ENCODE measurements at places on chromosomes 1 and 21.
A peak's percentile ranks its signal among the peaks of the same experiment; 100 is the strongest.

DNA sequence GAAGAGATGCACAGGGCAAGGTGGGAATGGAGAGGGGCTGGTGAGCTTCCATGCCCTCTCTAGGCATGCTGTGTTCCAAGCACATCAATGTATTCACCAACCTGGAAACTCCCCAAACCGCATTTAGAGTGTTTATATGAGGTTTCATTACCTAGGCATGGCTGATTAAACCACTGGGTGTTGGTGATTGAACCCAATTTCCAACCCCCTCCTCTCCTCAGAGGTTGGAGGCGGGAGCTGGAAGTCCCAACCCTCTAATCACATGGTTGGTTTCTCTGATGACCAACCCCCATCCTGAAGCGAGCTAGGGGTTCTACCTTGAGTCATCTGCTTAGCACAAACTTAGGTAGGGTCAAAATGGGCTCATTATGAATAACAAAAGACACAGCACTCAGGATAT, 3.0 kb upstream of the PPIE start:
- no peak for DNase-seq

GRCh38 chr1:11407301-11407994, 71.5 kb upstream of the DISP3 start:
- DNase-seq: peak; percentile 3

DNA sequence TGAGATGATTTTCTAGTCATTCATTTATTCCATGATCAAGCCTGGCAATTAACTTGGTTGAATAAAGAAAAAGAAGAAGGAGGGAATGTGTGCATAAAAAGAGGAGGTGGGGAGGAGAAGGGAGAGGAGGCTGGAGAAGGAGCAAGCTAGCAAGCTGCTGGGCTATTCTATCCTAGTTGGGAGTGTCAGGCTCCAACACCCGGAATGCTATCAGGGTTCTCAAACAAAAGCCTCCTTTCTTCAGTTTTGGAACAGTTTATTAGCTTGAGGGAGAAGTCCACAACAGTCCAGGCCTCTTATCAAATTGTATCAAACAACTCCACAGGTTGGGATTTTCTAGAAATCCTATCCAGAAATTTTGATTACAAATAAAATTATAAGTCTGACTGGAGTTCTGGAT, 80.0 kb downstream of the BCAR3 start:
- no peak for DNase-seq

GRCh38 chr1:82395440-82395839, 594.7 kb downstream of the ADGRL2 start:
- DNase-seq: no peak

- DNase-seq: no peak
Observed at GRCh38 chr1:18440385-18441226, 40.1 kb upstream of the KLHDC7A start.

- DNase-seq: peak; percentile 1
Observed at GRCh38 chr1:65339866-65340468, 30.6 kb downstream of the DNAJC6 start.

DNA sequence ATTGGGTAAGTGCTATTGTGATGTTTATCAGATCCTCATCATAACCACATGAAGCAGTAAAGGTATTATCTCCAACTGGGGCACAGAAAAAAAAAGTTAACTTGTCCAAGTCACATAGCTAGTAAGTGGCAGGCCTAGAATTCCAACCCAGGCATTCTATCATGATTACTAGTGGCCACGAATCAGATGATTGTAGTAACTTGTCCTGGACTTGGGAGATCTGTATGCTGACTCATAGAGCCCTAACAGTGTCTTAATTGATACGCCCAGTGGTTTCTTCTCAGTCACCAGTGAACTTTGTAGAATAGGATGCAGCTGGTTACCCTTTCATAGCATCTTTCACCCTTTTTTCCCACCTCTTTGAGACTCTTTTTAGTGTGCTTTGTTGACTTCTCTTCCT, 91.1 kb upstream of the UBE2U start:
- DNase-seq: peak; percentile 78

DNA sequence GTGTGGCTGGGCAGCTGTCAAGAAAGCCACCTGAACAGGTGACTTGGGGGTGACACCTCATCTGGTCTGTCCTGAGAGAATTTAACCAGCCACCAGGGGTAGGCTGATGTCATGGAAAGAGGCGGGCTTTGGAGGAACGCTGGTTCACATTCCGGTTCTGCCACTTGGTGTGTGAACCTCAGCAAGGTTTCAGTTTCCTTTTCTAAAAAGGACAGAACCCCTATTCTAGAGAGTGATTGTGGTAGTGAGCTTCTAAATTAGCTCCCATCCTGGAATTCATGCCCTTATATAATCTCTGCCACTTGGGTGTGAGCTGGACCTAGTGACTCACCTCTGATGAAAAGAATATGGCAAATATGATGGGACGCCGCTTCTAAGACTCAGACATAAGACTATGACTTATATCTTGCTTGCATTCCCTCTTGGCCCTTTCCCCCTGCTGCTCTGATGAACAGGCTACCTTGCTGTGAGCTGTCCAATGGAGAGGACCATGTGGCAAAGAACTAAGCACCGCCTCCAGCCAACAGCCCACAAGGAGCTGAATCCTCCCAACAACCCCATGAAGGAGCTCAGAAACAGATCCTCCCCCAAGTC, 332.1 kb downstream of the RRAGC start:
- DNase-seq: no peak

- no peak for DNase-seq
Observed at GRCh38 chr1:25807480-25808390, 7.7 kb downstream of the SELENON start.

GRCh38 chr1:234601301-234602017, 8.5 kb downstream of the IRF2BP2 start:
- DNase-seq: no peak

All from astrocyte (in vitro differentiated cells and primary cell).